Cardiac fibroblast (primary cell): ENCODE measurements at places on chromosomes 5 and 9.

DNA sequence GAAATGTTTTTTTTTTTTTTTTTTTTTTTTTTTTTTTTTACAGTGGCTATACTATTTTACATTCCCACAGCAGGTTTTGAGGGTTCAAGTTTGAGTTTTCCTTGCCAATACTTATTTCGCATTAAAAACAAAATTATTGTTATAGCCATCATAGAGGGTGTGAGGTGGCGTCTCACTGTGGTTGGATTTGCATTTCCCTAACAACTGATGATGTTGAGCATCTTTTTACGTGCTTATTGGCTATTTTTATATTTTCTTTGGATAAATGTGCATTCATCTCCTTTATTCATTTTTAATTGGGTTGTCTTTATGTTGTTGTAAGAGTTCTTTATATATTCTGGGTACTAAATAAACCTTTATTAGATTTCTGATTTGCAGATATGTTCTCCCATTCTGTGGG is 18.9 kb upstream of the UBLCP1 start:
- no peak for DNase-seq

- no peak for DNase-seq
Measured at GRCh38 chr5:117333011-117333410, 758.4 kb upstream of the SEMA6A start.

DNA sequence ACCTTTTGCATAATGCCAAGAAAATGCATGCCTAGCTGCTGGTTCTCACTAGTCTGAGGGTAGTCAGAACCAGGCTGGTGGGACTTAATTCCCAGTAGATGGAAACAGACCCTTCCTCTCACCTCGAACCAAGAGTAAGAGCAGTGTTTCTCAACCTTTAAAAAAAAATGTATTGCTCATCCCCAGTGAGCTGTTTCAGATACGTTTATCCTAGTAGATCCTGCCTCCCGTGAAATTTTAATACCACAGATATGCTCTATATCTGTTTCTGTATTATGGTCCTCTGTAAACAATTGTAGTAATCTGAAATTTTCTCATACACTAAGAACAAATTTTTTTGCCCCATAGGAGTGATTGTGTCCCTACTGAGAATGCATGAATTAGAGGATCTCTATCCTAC is 86.2 kb downstream of the TEK start:
- DNase-seq = peak; percentile 51

- DNase-seq = no peak
Measured at GRCh38 chr9:33614001-33614687, 90.1 kb downstream of the ANKRD18B start.

DNA sequence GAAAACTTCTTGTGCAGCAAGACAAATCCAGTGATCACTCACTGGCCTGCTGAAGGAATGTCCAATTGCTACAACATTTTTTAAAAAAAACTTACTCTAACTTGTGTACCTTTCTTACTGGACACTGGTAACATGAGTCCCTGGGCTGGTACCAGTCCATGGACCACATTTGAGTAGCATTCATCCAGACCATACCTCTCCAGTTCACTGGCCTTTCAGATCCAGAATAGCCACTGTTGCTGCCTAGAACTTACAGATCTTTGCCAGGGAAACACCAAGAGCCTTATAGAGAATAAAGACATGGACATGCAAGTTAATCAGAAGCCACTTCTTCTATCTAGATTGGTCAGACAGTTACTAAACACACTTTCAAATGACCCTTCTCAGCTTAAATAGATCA is 185.3 kb downstream of the TLE4 start:
- no peak for DNase-seq

GRCh38 chr9:4020038-4020754 is 279.7 kb downstream of the GLIS3 start:
- DNase-seq = no peak

GRCh38 chr5:133995341-133995740 is 9.4 kb downstream of the VDAC1 start:
- no peak for DNase-seq
